Left ventricle myocardium inferior (tissue), 1 donor: ENCODE measurements at places on chromosomes 5 and 9. TPM values are rescaled to one million over a fixed set of nuclear protein-coding genes. Genes with fewer than 3 reads are reported as not detected.
A peak's percentile ranks its signal among the peaks of the same experiment; 100 is the strongest.

LCN15 gene
- total RNA-seq: 0.41 TPM

EPB41L4A gene
- 17.8 TPM for total RNA-seq

DNA sequence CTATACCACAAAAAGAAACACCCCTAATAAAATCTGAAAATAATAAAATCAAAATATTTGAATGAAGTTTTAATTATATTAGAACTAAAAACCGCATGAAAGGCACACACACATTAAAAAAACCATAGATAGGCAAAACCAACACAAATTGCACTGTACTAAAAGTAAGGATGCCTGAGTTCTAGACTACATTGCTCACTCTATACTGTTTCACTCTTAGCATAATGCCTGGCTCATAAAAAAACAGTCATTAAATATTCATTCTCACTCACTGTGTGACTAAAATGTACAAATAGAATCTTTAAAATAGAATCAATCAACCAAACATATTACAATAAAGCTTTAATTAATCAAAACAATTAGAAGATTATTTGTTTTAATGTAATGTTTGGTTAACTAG lies 41.7 kb downstream of the CETN3 start:
- no peaks in the 10 kb centered on the region for H3K27me3 ChIP-seq
- no peaks in the 10 kb centered on the region for H3K4me1 ChIP-seq
- H3K36me3 ChIP-seq: no peaks in the 10 kb centered on the region
- H3K27ac ChIP-seq: no peak overlapping the region

GRCh38 chr9:37913480-37914153 lies 9.7 kb upstream of the SLC25A51 start:
- no peaks in the 10 kb centered on the region for H3K27me3 ChIP-seq
- no peak overlapping the region for H3K4me3 ChIP-seq
- DNase-seq: peak; percentile 67
- peaks cover 2% of the 10 kb centered on the region for H3K36me3 ChIP-seq

MVB12B gene
- total RNA-seq: 11.2 TPM

GRCh38 chr9:136021872-136022681 lies 60.9 kb upstream of the UBAC1 start:
- H3K27ac ChIP-seq: no peak overlapping the region
- H3K4me1 ChIP-seq: peaks cover 45% of the 10 kb centered on the region
- no peak overlapping the region for H3K4me3 ChIP-seq
- peak; percentile 17 for DNase-seq

LVRN gene
- total RNA-seq: 0.14 TPM

RGS7BP gene
- 3.6 TPM for total RNA-seq

- no peaks in the 10 kb centered on the region for H3K27me3 ChIP-seq
- H3K4me3 ChIP-seq: peak overlapping the region; percentile 77
- H3K27ac ChIP-seq: peak overlapping the region; percentile 90
- peak; percentile 40 for DNase-seq
- no peaks in the 10 kb centered on the region for H3K36me3 ChIP-seq
- peaks cover 65% of the 10 kb centered on the region for H3K4me1 ChIP-seq
Measured at GRCh38 chr9:125747765-125748445, 732 bp downstream of the PBX3 start.

GRCh38 chr9:130860458-130861316 lies 25.6 kb downstream of the ABL1 start:
- H3K27me3 ChIP-seq: no peaks in the 10 kb centered on the region
- peak overlapping the region; percentile 76 for H3K27ac ChIP-seq
- H3K36me3 ChIP-seq: peaks cover 38% of the 10 kb centered on the region
- peak overlapping the region; percentile 32 for H3K4me3 ChIP-seq
- DNase-seq: peak; percentile 83

- DNase-seq: no peak
- H3K27ac ChIP-seq: no peak overlapping the region
Measured at GRCh38 chr5:176603091-176603490, 6.9 kb downstream of the GPRIN1 start.

GRCh38 chr5:54476682-54477081 lies 21.2 kb downstream of the HSPB3 start:
- no peak overlapping the region for H3K27ac ChIP-seq
- H3K27me3 ChIP-seq: no peaks in the 10 kb centered on the region
- H3K4me1 ChIP-seq: no peaks in the 10 kb centered on the region
- no peaks in the 10 kb centered on the region for H3K36me3 ChIP-seq
- DNase-seq: no peak

DNA sequence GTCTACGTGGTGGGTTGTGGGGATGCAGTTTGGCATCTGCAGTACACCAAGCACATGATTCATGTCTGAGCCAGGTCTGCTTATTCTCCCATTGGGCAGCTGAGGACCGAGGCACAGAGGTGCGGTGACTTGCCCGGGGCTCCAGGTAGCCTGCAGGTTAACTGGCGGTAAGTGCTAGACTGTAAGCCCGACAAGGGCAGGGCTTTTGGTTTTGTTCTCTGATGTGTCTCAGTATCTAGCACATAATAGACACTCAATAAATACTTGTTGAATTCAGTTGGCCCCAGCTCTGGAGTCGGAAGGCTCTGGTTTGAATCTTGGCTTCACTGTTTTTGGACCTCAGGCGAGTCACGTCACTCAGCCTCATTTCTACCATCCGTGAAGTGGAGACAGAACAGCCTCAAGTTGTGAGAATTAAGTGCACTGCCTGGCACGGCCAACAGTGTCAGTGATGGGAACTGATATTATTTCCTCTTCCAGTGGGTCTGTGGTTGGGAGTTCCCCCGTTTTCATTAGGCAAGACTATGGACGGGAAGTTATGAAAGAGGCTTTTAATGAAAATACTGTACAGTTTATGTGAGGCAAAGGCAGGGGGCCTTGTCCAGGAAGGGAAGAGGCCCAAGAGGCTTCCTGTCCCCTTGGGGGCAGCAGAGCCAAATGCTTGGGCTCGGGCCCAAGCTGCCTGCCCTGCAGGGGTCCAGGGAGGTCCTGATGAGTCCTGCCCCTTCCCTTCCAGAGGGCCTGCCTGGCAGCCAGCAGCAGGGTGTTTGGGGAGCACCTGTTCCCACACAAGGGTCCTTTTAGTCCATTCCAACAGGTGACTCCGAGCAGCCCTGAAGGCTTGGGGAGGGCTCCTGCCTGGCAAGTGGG lies 3.3 kb downstream of the PRELID1 start:
- H3K36me3 ChIP-seq: peaks cover 25% of the 10 kb centered on the region
- H3K4me3 ChIP-seq: no peak overlapping the region

SV2C gene
- total RNA-seq: 0.44 TPM

DNA sequence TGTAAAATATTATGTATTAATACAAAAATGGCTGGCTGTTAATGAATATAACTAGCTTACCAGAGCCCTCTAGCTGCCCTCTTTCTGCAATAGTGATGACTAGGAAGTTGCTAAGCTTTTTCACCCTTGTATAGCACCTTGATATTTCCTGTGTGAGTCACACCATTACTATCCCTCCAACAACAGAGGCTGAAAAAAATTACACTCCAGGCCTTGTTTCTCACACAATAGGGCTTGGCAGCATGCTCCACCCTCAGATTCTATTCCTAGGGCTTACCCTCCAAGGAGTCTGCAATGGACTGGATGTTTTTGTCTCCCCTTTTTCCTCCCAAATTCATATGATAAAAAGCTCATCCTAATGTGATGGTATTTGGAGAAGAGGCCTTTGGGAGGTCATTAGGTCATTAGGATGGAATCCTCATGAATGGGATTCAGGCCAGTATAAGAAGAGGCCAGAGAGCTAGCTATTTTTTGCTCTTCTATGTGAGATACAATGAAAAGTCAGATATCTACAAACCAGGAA lies 184.6 kb upstream of the MAP1B start:
- peaks cover 38% of the 10 kb centered on the region for H3K4me1 ChIP-seq
- H3K4me3 ChIP-seq: no peak overlapping the region
- no peaks in the 10 kb centered on the region for H3K27me3 ChIP-seq
- H3K36me3 ChIP-seq: no peaks in the 10 kb centered on the region
- no peak for DNase-seq

SH3TC2 gene
- 9.4 TPM for total RNA-seq

GRCh38 chr5:134136221-134136631 lies 21.7 kb downstream of the TCF7 start:
- DNase-seq: peak; percentile 6
- peaks cover 25% of the 10 kb centered on the region for H3K4me1 ChIP-seq
- no peaks in the 10 kb centered on the region for H3K27me3 ChIP-seq

COL27A1 gene
- total RNA-seq: 6.4 TPM

FCN2 gene
- not detected for total RNA-seq

AHRR gene
- total RNA-seq: 1.4 TPM

- H3K27me3 ChIP-seq: no peaks in the 10 kb centered on the region
- no peak for DNase-seq
- H3K4me3 ChIP-seq: no peak overlapping the region
- peaks cover 90% of the 10 kb centered on the region for H3K36me3 ChIP-seq
- peaks cover 32% of the 10 kb centered on the region for H3K4me1 ChIP-seq
Measured at GRCh38 chr5:138565100-138565821, 9.9 kb downstream of the HSPA9 start.

GRCh38 chr9:34185778-34186551 lies 7.1 kb downstream of the UBAP1 start:
- no peak for DNase-seq
- no peaks in the 10 kb centered on the region for H3K27me3 ChIP-seq
- H3K4me1 ChIP-seq: peaks cover 59% of the 10 kb centered on the region

EIF4E1B gene
- total RNA-seq: not detected

LRRC19 gene
- not detected for total RNA-seq

GRCh38 chr9:75239176-75239575 lies 150.9 kb downstream of the OSTF1 start:
- no peaks in the 10 kb centered on the region for H3K36me3 ChIP-seq
- H3K4me3 ChIP-seq: no peak overlapping the region
- no peaks in the 10 kb centered on the region for H3K4me1 ChIP-seq

DNA sequence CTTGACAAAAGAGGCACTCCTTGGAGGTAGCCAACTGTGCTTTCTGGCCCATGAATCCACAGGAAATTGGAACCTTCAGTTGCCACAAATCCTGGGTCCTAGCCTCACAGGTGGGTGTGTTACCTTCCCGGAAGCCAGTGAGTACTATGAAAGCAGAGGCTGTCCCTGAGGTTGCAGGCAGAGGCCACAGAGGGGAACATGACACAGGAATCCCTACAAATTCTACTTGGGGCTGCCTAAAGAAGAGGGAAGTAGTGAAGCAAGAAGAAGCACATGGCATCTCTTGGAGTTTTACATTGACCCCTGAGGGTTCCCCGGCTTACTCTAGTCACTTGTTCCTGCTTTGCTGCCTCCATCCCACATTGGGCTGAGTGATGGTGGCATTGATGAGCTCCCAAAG lies 2.6 kb downstream of the SLC22A5 start:
- DNase-seq: no peak
- no peaks in the 10 kb centered on the region for H3K36me3 ChIP-seq
- H3K4me1 ChIP-seq: peaks cover 76% of the 10 kb centered on the region
- H3K4me3 ChIP-seq: peak overlapping the region; percentile 83

DNA sequence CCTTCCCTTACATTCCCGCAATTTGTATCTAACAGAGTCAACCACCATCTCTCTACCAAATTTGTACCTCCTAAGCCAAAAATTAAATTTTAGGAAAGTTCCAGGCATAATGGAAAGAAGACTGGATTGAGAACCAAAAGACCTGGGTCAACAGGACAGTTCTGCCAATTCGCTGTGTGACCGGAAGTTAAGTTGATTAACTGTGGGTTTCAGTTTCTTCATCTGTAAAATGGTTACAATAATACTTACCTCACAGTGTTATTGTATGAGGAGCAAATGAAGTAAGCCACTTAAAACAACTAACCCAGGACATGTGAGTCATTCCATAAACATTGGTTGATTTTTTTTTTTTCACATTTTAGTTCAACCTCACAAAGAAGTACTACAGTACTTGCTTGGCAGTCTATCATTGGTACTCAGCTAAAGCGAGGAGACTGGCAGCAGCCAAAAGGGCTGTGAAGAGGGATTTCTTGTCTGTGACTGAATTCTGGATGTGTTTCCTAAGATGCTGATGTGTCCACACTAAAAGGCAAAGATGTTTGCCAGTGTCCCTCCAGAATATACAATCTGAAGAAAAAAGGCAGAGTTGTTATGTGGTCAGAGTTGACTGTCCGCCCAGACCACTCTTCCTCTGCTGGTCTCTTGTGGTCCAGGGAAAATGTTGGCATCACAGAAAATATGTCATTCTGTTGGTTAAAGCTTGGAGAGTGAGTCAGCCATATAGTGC lies 198.6 kb downstream of the TLE1 start:
- H3K36me3 ChIP-seq: no peaks in the 10 kb centered on the region
- no peaks in the 10 kb centered on the region for H3K27me3 ChIP-seq
- H3K4me1 ChIP-seq: no peaks in the 10 kb centered on the region

GRCh38 chr5:76608833-76609232 lies 14.4 kb downstream of the F2RL2 start:
- no peaks in the 10 kb centered on the region for H3K27me3 ChIP-seq
- no peak for DNase-seq
- no peaks in the 10 kb centered on the region for H3K4me1 ChIP-seq
- no peaks in the 10 kb centered on the region for H3K36me3 ChIP-seq
- no peak overlapping the region for H3K27ac ChIP-seq
- no peak overlapping the region for H3K4me3 ChIP-seq

KIF4B gene
- total RNA-seq: not detected

DNA sequence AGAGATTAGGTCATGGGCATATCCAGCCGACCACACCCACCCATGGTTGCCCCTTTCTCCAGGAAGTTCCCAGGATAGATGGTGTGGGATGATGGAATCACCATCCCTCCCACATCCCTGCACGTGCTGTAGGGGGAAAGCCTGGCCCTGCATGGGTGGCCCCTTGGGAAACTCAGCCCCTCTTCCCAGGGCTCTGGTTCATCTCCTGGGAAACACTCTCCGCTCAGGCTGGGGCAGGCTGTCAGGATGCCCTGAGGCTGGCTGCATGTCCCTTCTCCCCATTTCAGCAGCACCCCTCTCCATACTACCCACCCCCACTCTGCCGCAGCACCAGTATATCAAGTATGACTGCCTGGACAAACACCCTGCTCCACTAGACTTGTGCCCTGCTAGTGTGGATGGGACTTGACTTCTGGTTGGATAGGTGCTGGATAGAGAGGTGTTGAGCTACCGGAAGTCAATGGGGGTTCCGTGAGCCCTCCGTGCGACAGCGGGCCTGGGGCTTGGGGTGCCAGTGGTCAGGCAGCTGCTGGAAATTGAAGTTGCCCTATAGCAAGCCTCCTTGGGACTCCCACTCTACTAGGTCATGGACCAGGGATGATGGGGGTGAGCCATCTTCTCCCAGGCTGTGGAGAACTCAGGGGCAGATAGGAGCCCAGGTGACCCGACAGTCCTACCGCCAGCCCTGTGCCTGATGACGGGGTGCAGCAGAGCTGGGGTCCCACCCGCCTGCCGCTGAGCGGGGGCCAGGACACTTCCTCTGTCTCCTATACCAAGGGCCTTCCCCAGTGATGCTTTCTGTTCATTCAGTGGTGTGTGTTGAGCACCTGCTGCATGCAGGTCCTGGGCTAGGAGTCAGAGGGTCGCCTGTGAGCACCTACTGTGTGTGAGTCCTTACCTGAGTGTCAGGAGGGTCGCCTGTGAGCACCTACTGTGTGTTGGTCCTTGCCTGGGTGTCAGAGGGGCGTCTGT lies 69.4 kb upstream of the COL5A1 start:
- H3K36me3 ChIP-seq: no peaks in the 10 kb centered on the region
- H3K27ac ChIP-seq: no peak overlapping the region
- peaks cover 4% of the 10 kb centered on the region for H3K27me3 ChIP-seq
- H3K4me1 ChIP-seq: no peaks in the 10 kb centered on the region

TMC1 gene
- total RNA-seq: 0.25 TPM
